Right forelimb (tissue), 1 donor: ENCODE measurements at places on chromosomes 5 and 9.

DNA sequence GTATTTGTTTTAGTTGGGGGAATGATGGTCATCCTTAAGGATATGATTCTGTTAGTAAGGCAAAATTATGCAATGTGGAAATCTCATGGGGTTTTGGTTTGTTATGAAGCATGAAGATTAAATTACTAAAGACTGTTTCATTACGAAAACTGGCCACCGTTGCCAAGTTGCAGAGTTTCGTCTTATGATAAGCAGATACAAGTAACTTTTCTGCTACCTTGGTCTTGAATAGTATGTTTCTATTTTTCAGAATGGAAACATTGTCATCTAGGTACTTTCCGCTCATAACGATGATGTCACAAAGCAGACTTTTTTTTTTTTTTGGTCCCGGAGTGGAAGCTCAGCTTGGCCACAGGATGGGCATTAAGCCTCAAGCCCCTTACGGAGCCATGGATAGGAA lies 4.2 kb downstream of the CCNI2 start:
- no peak for DNase-seq

- DNase-seq = no peak
Measured at GRCh38 chr5:61200582-61201155, 38.4 kb upstream of the SMIM15 start.

GRCh38 chr5:92616085-92616484 lies 964.9 kb downstream of the NR2F1-AS1 start:
- no peak for DNase-seq

- no peak for DNase-seq
Measured at GRCh38 chr9:134318481-134318891, 7.8 kb upstream of the RXRA start.

DNA sequence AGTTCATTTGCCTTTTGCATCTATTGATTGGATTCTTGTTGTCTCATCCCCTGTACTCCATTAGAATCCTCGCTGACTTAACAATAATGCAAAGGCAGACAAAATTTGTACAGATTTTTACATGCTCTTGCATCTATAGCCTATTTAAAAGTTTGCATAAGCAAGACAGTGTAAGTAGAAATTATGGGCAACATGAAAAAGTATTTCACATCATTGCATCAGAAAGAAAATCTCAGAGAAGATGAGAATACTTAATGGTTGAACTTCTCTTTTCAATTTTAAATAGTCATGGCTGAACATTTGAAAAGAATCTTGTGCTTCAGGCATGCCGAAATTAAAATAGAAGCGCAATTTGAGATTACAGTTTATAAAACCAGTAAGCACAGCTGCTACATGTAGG lies 226.4 kb downstream of the EFNA5 start:
- no peak for DNase-seq

DNA sequence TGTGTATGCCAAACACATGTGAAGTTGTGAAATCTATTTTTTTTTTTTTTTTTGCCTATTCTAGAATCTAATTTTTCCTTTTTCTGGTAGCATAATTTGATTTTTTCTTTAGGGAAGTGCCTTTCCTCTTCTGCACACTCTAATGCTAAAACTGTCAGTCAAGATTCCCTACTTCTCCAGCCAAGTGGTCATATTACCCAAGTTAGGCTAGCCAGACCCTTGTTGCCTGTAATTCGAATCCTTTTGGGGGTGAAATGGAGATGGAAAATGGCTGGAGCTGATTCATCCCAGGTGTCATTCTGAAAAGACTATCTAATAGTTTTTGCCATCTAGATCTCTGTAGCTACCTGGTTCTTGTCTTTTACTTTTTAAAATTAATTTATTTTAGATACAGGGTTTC lies 24.8 kb upstream of the UBAP1 start:
- no peak for DNase-seq

- no peak for DNase-seq
Measured at GRCh38 chr5:154709368-154710305, 45.5 kb upstream of the LARP1 start.

GRCh38 chr9:28289746-28290145 lies 716.5 kb upstream of the C9orf72 start:
- DNase-seq = no peak

GRCh38 chr5:135721548-135722090 lies 112.8 kb upstream of the SLC25A48 start:
- no peak for DNase-seq

DNA sequence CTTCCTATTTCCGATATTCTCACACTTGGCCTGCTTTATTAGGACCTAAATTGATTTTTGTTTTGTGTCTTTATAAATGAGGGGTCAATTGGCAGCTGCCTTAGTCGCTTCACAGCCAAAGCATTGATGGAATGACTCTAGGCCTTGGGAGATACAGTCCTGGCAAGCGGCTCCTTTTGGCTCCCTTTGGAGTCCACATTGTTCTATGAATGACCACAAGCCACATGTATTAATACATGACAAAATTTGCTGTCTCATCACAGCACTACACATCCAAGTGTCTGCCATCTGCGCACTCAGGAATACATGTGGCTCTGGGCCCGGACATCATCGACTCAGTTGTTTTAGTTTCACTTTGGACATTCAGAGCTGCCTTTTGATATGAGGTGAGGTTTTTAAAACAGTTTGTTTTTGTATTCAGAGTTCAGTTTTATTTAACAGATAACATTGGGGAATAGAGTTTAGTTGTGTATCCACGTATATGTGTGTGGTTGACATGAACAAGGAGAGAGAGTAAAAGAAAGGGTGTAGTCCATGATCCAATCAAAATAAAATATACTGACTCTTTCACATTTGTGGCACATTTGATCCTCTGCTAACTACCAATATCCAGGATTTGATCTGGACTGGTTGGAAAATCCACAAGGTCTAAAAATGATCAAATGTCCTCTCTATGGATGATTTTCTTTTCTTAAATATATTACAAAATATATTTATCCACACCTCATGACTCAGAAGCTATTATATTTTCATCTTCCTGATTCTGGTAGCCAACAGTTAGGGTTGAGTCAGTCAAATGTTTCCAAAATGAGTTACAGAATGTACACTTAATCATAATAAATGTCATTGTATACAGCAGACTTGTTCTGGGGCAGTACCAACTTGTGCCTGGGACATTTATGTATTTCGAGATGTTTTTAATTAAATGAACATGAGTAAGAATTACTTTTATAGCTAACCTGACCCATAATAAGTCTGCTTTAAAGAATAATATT lies 114.0 kb upstream of the MTAP start:
- no peak for DNase-seq

GRCh38 chr5:66617991-66618768 lies 22.0 kb downstream of the MAST4 start:
- no peak for DNase-seq

DNA sequence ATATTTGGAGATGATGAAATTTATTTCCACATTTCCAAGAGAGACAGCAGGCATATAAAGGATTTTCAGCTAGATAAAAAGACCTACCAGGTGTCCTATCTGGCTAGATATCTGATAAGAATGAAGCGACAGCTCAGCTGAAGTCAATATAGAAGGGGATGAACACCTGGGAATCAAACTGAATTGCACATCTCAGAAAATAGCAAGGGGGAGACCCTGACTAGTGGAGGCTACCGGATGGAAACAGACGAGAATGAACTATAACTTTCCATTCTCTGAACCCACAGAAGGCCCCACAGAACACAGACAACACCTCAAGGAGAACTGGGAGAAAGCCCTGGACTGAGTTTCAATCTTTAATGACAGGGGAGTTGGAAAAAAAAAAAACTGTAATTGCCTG lies 51.1 kb downstream of the CPLANE1 start:
- DNase-seq = no peak

- no peak for DNase-seq
Measured at GRCh38 chr5:74992791-74993190, 59.6 kb downstream of the GCNT4 start.

GRCh38 chr5:169812786-169813185 lies 167.5 kb downstream of the INSYN2B start:
- no peak for DNase-seq

GRCh38 chr5:146111409-146111808 lies 6.0 kb upstream of the PLAC8L1 start:
- DNase-seq = no peak

- DNase-seq = no peak
Measured at GRCh38 chr5:116473706-116474105, 100.9 kb downstream of the SEMA6A start.

- no peak for DNase-seq
Measured at GRCh38 chr5:169088028-169088725, 212.8 kb downstream of the SLIT3 start.

GRCh38 chr9:137750566-137750965 lies 127.0 kb upstream of the CACNA1B start:
- DNase-seq = no peak

DNA sequence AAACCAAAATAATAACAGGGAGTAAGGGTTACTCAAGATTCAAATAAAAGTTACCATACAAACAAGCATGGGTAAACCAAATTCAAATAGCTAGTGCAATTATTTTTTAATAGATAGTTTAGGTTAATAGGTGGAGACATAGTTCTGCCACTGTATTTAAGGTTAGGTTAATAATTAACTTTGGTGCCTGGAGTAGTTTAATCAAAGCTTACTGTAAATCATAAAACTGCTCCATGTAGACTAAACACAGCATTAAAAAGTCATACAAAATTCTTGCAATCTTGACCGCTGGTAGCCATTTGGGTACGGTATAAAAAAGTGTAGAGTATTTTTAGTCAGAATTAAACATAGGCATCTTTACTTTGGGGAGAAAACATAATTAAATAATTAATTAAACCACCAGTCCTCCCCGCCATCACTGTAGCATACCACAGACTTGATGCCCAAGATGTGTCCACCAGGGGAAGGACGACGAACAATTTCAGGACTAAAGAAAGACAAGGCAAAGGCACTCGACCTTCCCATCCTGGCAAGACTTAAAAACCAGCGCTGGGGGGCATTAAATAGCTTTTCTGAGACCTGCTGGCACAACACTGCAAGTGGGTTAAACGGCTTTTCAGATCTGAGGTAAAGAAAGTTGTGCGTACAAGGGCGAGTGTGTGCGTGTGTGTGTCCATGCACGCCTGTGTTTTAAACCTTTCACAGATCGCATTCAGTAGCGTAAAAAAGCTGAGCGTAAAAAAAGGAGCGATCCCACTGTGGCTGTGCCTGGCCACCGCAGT lies 2.9 kb downstream of the SEMA6A start:
- DNase-seq = no peak

DNA sequence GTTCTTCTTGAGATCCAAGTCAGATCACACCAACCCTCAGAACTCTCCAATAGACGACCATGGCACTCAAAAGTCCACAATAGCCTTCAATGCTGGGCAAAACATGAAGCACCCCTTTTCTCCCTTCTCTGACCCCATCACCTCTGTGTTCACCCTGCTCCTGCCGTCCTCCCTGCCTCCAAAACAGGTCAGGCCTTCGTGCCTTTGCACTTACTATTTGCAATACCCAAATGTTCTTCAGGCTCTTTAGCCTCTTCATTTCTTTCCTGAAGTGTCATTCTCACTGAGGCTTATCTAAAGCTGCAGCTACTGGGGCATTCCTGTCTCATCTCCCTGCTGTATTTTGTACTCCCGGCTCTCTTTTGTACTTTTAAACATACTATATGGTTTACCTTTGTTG lies 2.0 kb upstream of the ROPN1L start:
- no peak for DNase-seq

DNA sequence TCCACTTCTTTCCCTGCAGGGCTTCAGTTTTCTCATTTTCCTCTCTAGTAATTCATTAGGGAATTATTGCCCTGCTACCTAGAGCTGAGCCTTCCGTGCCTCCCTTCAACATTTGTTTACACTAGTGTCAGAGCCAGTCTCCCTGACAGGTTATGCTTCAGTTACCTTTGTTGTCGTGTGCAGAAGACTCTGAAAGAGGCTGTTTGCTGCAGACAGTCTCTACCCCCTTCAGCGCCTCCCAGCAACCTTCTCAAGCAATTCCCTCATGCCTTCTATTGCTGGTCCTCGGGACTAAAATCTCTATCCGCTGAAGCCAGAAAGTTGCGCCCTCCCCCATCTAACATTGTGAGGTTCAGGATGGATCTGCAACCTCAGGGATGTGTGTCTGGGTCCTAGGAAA lies 12.8 kb downstream of the RALGPS1 start:
- DNase-seq = no peak

DNA sequence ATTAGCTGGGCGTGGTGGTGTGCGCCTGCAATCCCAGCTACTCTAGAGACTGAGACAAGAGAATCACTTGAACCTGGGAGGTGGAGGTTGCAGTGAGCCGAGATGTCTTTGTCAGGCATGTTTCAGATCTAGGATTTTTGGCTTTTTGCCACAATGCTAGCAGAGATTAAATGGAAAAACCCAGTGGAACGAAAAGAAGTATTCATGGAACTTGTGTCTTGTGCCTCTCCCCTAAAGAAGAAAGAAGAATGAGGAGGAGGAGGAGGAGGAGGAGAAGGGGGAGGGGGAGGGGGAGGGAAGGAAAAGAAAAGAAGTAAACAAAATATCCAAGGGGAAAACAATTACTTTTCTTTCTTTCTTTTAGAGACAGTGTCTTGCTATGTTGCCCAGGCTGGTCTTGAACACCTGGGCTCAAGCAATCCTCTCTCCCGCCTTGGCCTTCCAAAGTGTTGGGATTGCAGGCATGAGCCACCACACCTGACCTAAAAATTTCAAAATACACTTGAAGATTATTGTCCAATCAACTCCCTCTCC lies 106.0 kb downstream of the ARRDC3 start:
- DNase-seq = no peak
